ENCODE measurements at places on chromosomes 5 and 9. TPM values are rescaled to one million over a fixed set of nuclear protein-coding genes. Genes with fewer than 3 reads are reported as not detected.

DNA sequence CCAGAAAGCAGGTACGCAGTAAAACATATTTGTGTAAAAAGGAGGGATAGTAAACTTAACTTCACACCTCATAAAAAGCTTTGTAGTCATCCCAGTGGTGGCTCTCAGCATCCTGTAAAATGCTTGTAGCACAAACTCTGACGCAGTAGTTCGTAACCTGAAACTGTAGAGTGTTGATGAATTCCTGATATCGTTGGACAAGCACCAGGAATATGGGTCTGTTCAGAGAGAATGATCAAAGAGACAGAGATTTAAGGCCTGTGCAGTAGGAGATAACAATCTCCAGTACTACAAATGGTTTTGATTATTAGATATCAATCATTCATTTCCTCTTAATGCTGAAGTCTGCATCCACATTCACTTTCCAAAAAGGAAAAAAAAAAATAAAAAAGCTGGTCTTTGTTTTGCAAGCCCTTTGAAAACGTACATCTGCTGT, 148.5 kb downstream of the KIAA0825 start:
- H3K4me3 ChIP-seq = no peak overlapping the region
- no peaks in the 10 kb centered on the region for H3K27me3 ChIP-seq
- DNase-seq = no peak
- H3K4me1 ChIP-seq = no peaks in the 10 kb centered on the region
- no peak overlapping the region for H3K27ac ChIP-seq

GRCh38 chr5:84589926-84590325, 205.2 kb upstream of the EDIL3 start:
- H3K36me3 ChIP-seq = no peaks in the 10 kb centered on the region
- H3K27ac ChIP-seq = no peak overlapping the region
- H3K4me3 ChIP-seq = no peak overlapping the region
- no peak for DNase-seq
- H3K4me1 ChIP-seq = no peaks in the 10 kb centered on the region
- no peaks in the 10 kb centered on the region for H3K27me3 ChIP-seq

GRCh38 chr5:145433077-145433476, 402.1 kb downstream of the PRELID2 start:
- no peaks in the 10 kb centered on the region for H3K27me3 ChIP-seq
- peaks cover 21% of the 10 kb centered on the region for H3K36me3 ChIP-seq
- no peak overlapping the region for H3K27ac ChIP-seq

DNA sequence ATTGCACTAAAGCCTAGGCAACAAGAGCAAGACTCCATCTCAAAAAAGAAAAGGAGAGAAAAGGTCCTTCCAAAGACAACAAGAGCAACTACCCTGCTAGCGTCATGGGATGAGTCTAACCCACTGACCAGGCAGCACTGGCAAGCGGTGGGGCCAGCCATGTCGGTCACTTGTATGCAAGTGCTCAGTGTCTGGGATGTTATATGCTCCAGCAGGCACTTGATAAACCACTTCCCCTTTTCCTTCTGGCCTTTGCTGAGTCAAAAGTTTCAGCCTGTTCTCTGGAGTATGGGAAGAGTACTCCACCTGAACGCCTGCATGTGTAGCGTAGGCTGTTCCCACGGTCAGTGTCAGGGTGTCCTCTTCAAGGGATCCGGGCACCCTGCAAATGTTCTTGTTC, 9.2 kb upstream of the MXD3 start:
- no peaks in the 10 kb centered on the region for H3K4me1 ChIP-seq
- peaks cover 19% of the 10 kb centered on the region for H3K36me3 ChIP-seq
- DNase-seq = no peak
- H3K4me3 ChIP-seq = no peak overlapping the region
- H3K27ac ChIP-seq = no peak overlapping the region

The PLAC8L1 gene
- not detected for total RNA-seq

The SPATA31C1 gene
- not detected for total RNA-seq

The DNM1 gene
- total RNA-seq = 25.0 TPM

The LCN9 gene
- not detected for total RNA-seq

Measured in stomach (tissue), 19 donors.